ENCODE measurements at places on chromosomes 6 and 20.

DNA sequence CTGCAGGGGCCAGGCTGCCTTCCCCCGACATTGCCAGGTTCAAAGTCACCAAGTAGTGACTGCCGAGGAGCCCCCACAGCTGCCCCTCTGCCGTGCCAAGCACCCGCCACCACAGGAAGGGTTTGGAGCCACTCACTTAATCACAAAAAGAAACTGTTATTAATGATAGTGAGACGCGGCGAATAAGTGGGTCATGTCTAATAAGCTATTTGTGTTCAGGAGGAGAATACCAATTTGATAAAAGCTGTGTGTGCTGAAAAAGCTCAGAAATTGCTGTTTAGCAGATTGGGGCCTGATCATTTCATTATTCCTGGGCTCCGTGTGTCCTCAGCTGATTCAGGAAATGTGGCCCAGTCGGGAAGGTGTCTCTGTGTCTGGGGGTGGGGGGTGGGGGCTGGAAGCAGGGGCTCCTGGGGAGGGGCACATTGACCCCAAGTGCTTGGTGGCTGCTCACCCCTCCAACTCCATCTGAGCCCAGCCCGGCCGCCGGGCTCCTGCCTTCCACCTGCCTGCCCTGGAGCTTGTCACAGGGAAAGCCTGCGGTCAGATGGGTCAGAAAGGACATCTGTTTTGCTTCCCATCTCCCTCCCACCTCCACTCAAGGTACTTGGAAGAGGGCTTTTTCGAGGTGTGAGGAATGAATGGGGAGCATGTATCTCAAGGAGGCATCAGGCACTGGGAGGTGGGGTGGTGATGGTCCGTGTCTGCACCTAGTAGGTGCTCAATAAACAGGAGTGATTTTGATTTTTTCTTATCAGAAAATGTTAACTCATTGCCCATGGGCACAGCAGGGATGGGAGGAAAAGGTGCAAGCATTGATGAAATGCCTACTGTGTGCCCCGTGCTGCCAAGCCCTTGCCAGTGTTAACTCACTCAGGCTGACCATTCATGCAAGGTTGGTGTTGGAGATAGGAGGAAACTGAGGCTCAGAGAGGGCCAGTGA, 3.0 kb downstream of the VSTM2L start:
- DNase-seq: no peak

DNA sequence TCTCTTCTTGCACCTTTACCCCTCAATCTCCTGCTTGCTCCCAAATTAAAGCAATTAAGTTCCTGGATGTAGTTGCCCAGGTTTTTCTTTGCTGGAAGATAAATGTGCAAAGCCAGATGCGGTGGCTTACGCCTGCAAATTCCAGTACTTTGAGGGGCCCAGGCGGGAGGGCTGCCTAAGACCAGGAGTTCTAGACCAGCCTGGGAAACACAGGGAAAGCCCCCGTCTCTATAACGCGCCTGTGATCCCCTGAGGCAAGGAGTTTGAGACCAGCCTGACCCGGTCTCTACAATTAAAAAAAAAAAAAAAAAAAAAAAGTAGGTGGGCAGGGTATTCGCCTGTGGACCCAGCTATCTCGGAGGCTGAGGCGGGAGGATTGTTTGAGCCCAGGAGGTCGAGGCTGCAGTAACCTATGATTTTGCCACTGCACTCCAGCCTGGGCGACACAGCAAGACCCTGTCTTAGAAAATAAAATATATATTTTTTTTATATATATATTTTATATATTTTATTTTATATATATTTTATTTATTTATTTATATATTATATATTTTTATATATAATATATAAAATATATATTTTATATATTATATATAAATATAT, 461 bp upstream of the DCDC2 start:
- DNase-seq: no peak

DNA sequence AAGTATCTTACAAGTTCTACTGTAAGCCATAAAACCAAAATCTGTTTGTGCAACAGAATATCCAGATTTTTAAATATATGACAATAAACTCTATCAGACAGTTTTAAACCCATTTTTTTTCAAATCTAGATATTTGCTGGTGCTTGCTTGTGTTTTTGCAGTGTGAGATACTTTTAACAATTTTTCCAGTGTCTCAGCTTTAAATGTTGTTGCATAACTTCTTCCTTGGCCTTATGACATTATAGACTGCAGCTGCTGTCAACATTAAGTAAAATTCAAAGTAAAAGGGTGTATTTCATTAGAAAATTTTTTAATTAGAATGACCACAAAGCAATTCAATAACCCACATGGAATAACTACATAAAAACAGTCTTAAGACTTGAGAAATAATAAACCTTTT, 139.5 kb downstream of the PTPRK start:
- DNase-seq: no peak

DNA sequence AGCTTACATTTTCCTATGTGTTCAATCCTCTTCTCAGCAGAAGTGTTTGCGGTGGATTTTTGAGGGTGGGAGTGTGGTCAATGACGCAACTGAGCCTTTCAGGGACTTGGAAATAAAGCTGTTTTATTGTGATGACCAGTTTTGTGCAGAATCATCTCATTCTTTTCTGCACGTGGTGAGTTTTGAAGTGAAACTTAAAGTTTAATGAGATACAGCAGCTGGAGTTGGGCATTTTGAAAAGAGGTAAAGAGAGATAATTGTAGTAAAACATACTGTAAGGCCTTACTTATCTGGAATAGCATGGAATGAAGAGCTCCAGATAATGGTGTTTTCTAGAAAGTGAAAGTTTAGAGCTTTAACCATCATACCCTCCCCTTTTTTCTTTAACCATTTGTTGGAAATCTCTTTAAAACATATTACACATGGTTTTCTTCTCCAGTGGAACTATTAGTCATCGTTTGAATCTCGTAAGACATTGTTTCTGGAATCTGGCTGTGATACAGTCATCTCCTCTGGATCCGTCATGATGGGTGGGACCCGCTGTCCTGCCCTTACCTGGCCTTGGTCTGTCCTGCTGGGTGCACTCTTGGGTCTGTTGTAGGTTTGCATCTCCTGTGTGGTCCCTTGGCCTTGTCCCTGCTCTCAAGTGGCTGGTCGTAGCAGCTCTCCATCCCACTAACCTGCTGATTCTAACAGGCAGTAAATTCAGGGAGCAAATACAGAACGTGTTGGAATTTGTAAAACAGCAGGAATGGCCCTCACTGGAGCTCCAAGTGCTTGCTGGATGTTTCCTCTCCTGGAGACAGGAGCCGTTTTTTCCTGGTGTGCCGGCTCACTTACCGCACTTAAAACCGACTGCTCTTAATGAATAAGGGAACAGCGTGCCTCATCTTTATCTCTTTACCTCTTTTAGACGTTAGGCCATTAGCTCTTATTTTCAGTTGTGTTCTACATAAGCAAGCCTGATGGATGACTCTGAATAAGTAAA, 29.8 kb downstream of the UST start:
- DNase-seq: no peak

- no peak for DNase-seq
Measured at GRCh38 chr6:158417760-158418098, 105.5 kb downstream of the TULP4 start.

DNA sequence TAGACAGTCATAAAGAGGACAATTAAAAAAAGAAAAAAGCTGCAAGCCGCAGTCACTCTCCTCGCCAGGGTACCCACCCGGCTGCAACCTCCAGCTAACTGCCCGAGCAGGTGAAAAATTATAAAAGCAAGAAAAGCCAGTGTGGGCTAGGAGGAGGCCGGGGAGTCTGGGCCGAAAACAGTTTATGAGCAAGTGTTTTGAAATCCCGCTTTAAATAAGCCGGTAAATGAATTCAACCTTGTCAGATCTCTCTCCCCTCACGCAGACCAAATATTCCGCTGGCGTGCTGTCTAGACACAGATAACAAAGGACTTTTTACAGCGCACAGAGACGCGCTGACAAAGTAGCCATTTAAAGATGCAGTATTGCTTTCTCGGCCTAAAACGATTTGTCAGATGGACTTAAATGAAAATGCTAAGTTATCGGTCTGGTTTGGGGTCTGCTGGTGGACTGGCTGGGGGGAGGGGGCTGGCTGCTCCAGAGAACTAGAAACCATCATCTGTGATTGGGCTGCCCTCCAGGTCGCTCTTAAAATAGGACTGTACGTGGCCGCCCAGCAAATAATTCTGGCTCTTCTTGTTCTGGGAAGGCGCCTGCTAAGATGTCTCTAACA, 24.6 kb downstream of the PMEPA1 start:
- DNase-seq: peak; percentile 3

- no peak for DNase-seq
Measured at GRCh38 chr6:144265390-144265789, 19.7 kb upstream of the UTRN start.

DNA sequence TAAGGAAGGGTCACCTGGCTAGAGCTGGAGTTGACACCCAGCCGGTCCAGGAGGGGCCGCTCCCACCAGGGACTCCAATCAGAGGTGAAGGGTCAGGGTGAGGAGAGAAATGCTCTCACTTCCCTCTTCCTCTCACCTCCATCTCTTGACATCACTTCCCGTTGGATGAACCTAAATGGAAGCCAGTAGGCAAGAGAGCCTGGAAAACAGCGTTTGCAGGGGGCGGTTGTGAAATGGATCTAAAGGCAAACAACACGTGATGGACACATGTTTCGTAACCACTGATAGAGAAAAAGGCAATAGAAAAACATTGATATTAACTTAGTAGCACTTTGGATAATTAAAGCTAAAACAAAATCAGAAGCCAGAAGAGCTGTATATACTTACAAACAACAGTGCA, 105.6 kb upstream of the FOXA2 start:
- no peak for DNase-seq

GRCh38 chr6:80287607-80288006, 181.1 kb downstream of the BCKDHB start:
- peak; percentile 12 for DNase-seq

DNA sequence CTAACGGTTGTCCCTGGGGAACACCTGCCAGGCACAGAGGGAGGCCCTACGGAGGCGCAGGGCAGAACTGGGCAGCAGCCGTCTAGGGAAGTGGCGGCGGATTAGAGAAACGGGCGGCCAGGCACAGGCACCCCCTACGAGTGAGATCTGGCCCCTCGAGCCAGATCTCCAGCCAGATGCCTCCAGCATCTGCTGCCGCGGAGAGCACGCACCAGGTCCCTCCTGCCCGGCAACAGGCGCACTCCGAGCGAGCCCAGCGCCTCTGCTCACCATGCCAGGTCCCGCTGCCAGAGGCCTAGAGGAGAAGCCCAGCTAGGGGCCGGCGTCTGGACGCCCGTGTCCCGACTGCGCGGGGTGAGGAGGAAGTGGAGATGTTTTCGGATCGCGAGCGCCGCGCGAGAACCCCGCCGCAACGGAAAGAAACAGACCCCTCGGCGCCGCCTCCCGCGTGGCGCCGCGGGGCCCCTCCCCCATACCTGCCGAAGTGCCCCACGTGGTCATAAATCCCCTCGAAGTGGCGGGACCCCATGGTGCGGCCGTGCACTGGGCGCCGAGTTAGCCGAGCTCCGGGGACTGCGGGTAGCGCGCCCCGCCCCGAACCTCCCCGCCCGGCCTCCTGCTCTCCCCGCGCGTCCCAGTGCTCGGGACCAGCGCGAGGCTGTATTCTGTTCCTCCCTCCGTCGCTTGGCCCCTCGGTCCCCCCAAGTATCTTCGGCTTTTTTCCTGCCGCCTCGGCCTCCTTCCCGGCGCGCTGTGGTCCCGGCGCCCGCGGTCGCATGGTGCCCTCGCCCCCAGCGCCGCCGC, at the start of gene SLC22A16:
TSS of gene SLC22A16 (minus strand) at position 568 of the 804 bp plus-strand sequence. CDS start at position 529, 39 bp downstream.
- DNase-seq: no peak

DNA sequence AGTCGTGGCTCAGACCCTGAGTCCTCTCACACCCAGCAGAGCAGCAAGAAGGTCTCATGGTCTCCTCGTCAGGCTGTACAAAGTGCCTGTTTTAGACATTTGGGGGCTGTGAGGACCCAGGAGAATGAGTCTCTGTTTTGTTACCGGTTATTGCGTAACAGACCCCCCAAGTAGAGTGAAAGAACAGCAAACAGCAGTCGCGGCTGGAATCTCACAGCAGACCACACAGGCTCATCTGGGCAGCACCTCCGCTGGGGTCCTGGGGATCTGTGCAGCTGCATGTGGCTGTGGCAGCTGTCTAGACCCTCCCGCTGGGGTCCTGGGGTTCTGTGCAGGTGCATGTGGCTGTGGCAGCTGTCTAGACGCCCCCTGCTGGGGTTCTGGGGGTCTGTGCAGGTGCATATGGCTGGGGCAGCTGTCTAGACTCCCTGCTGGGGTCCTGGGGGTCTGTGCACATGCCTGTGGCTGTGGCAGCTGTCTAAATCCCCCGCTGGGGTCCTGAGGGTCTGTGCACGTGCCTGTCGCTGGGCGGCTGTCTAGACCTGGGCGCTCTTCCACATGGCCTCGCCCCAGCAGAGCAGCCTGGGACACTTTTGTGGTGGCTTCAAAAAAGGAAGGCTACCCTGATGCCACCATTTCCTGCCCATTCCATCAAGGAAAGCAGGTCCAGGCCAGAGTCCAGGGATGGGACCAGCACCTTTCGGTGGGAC, 24.7 kb downstream of the ENTPD6 start:
- DNase-seq: no peak

- no peak for DNase-seq
Measured at GRCh38 chr6:143002686-143003085, 57.7 kb upstream of the HIVEP2 start.

- DNase-seq: no peak
Measured at GRCh38 chr6:41426438-41426851, 91.0 kb downstream of the NCR2 start.

DNA sequence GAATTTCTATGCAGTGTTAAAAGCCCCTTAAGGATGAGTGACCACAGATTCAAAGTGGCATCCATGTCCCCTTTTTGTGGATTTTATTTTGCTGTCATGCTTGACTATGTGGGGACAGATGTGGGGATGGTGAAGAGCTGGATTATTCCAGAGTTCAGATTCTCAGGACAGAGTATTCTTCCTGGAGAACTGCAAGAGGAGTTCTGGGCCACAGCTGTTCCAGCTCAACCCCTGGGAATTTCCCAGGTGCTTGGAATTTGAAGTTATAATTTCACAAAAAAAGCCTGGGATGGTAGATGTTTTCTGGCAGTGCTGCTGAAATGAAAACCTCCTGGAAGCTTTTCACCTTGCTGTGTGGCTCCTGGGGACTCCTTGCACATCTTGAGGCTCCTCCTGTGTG, 671.8 kb upstream of the MARCKS start:
- no peak for DNase-seq

- DNase-seq: no peak
Measured at GRCh38 chr20:24694157-24694726, 224.8 kb downstream of the SYNDIG1 start.

GRCh38 chr6:70758883-70759282, 91.2 kb downstream of the SMAP1 start:
- no peak for DNase-seq
